Upper lobe of right lung (tissue), 1 donor: ENCODE measurements at places on chromosomes 1 and 21.

DNA sequence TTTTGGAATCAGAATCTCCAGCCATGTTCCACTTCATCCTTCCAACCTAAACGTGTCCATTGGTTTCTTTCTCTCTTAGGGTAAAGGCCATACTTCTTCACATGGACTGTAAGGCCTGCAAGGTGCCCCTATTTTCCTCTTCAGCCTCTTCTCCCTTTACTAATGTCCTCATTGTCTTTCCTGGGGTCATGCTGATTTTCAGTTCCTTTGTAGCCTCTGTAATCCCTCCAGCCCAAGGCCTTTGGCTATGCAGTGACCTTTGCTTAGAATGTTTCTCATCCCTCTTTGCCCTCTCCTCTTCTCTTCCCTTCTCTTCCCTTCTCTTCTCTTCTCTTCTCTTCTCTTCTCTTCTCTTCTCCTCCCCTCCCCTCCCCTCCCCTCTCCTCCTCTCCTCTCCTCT is 112.5 kb downstream of the SPATA46 start:
- H3K4me1 ChIP-seq: no peaks in the 10 kb centered on the region
- no peak for DNase-seq
- no peak overlapping the region for H3K4me3 ChIP-seq
- H3K27me3 ChIP-seq: no peaks in the 10 kb centered on the region

DNA sequence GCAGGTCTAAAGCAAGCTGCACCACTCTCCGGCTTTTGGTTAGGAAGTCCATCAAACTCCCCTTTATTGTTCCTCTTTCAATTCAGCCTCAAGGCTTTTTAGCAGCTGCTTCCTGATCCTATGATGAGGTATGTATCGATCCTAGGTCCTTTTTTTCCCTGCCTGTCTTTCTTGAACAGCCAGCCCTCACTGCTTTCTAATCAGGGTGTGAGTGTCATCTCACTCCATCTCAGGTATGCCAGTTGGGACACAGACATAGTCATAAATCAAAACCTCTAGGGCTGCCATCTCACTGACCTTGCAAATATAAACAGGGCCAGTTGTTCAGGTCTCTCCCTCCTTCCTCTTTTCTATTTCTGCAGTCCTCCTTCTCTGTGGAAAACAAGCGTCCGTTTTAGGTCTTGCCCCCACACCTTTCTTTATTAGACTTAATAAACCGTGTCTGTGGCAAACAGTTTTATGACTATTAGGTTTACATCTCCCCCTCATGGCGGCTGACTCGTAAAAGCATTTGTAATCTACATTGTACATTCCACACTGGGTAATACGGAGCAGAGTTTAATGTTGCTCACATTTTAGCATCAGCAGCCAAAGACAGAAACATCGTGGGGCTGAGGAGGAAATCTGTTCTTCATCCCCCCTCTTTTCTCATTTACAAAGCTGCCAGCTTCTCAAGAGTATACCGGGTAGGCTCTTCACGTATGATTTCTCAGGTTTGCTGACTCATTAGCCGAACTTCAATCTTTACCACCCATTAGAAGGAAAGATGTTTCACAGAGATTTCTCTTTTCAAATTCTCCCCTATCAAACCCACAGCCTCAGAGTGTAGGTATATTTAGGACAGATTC is 11.6 kb downstream of the STYXL2 start:
- no peak overlapping the region for H3K27ac ChIP-seq
- H3K4me3 ChIP-seq: no peak overlapping the region
- H3K36me3 ChIP-seq: no peaks in the 10 kb centered on the region
- no peaks in the 10 kb centered on the region for H3K4me1 ChIP-seq
- H3K27me3 ChIP-seq: no peaks in the 10 kb centered on the region

DNA sequence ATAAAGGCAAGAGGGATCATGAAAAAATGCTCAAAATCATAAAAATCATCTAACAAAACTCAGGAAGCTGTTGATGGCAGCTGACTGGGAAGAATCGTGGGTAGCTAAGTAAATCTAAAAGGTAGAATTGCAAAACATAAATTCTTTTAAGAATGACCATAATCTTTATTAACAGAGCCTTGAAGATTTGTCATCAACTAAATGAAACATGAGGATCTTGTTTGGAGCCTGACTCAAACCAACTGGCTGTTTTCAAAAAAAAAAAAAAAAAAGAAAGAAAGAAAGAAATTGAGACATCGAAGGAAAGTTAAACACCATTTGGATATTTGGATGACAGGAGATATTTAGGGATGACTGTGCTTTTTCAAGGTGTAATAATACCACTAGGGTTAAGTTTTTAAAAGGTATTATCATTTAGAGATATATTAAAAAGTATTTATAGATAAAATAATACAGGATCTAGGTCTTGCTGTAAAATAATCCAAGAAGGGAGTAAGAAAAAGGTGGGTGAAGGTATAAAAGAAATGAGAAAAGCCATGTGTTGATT is 48.6 kb downstream of the CD34 start:
- no peaks in the 10 kb centered on the region for H3K27me3 ChIP-seq
- DNase-seq: no peak
- no peak overlapping the region for H3K27ac ChIP-seq
- H3K36me3 ChIP-seq: peaks cover 27% of the 10 kb centered on the region
- no peak overlapping the region for H3K4me3 ChIP-seq
- H3K4me1 ChIP-seq: peaks cover 65% of the 10 kb centered on the region

DNA sequence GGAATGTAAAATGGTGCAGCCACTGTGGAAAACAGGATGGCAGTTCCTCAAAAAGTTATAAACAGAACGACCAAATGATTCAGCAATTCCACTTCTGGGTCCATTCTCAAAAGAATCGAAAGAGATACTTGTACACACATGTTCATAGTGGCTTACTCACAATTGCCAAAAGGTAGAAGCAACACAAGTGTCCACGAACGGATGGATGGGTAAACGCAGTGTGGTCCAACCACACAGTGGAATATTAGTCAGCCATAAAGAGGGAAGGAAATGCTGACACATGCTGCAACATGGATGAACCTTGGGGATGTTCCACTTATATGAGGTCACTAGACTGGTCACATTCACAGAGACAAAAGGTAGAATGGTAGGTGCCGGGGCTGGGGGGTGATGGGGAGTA is 5.3 kb downstream of the KRTAP10-1 start:
- H3K27me3 ChIP-seq: no peaks in the 10 kb centered on the region
- no peaks in the 10 kb centered on the region for H3K36me3 ChIP-seq
- H3K4me3 ChIP-seq: no peak overlapping the region
- H3K27ac ChIP-seq: no peak overlapping the region
- no peaks in the 10 kb centered on the region for H3K4me1 ChIP-seq

DNA sequence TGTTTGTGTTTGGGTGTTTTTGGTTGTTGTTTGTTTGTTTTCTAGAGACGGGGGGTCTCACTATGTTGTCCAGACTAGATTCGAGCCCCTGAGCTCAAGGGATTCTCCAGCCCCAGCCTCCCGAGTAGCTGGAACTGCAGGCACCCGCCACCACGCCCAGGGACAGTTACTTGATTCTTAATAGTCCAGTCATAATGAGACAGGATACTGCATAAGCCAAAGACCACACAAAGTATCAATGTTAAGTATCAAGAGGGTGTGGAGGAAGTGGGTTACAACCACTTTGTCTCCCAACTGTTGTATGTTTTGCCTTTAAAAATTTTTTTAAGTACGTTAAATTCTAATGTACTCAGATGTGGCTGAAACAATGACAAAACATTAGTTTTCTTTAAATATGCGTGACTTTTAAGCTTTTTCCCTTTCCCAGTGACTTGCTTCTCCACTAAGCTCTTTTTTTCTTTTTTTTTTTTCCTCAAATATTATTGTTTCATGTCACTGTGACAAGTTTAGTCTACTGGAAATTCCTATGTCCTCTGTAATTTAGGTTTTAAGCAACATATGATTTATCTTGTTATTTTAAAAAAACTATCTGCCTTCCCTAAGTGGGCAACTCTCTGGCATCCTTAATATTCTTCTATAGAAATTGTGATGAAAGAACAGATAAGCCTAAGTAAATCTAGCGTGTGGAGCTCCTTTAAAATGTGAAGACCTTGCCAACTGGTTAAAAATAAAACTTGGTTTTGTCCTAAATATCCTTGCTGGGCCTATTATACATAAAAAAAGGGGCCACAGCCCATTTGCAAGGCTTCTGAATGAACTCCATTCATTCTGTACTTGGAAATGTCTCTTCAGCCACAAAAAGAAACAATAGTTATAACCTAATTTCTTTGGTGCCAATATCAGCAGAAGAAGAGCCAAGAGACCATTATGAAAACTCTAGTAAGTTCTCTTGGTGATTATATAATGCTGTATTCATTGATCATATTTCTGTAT is 56.2 kb upstream of the DPH5 start:
- H3K36me3 ChIP-seq: no peaks in the 10 kb centered on the region
- no peaks in the 10 kb centered on the region for H3K4me1 ChIP-seq
- H3K27me3 ChIP-seq: no peaks in the 10 kb centered on the region
- H3K27ac ChIP-seq: no peak overlapping the region
- no peak for DNase-seq

- DNase-seq: no peak
- H3K27me3 ChIP-seq: no peaks in the 10 kb centered on the region
- no peaks in the 10 kb centered on the region for H3K36me3 ChIP-seq
- H3K27ac ChIP-seq: no peak overlapping the region
- H3K4me1 ChIP-seq: no peaks in the 10 kb centered on the region
- H3K4me3 ChIP-seq: no peak overlapping the region
Observed at GRCh38 chr1:5119366-5120234, 465.2 kb downstream of the AJAP1 start.

DNA sequence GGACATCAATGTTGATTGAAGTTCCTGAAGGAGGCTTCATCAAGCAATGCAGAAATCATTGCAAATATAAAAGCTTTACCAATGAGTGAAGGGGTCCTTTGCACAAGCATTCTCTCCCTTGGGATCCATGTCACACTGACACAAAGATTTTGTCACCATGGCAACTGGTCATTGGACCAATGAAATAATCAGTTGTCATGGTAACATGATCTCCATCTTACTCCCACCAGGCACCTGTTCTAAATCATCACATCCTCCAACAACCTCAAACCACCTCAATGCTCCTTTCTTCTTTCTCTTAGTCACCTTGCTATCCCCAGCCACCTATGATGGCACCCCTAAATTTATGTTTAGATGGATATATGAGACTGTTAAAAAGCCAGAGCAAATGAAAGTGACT is 13.5 kb upstream of the FOXJ3 start:
- no peaks in the 10 kb centered on the region for H3K4me1 ChIP-seq
- H3K36me3 ChIP-seq: no peaks in the 10 kb centered on the region
- DNase-seq: no peak
- H3K27me3 ChIP-seq: peaks cover 13% of the 10 kb centered on the region
- H3K4me3 ChIP-seq: no peak overlapping the region

GRCh38 chr1:27021354-27022031 is 8.8 kb upstream of the TENT5B start:
- H3K36me3 ChIP-seq: no peaks in the 10 kb centered on the region
- H3K27ac ChIP-seq: no peak overlapping the region

GRCh38 chr1:91757763-91758460 is 128.0 kb downstream of the TGFBR3 start:
- no peak overlapping the region for H3K4me3 ChIP-seq
- H3K36me3 ChIP-seq: no peaks in the 10 kb centered on the region

DNA sequence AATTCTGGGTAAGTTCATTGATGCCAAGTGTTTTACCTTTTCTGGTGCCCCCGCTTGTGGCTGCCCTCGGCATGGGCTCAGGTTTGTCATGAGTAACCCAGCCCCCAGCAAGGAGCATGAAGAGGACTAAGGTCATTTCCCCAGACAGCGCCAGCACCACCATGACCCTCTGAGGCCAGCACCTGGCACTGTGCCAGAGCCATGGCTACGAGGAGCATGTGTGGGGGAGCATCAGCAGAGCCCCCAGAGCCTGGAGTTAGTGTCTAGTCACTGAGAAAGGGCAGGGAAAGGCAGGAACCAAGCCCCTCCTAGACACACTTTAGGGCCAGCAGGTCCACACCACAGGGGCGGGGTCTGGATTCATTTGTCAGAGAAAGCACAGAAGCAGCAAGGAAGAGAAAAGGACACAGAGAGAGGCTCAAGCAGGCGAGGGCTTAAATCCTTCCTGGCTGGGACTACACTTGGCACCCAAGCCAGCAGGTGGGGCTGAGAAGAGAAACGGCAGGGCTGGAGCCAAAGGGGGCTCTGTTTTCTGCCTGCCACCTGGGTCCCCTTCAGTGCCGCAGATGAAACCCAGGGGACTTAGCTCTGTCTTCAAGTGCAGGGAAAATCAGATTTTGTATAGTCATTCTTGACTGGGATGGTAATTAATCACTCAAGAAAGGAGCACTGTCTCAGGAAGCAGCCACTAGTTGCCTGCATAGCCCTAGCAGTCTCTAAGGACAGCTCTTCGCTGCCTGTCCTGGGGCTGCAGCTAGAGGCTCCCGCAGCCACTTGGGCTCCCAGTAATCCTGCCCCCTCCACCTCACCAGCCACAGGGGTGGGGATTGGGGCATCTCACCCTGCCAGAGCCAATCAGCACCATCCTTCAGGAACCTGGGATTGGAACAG is 79.6 kb upstream of the ZC3H12A start:
- no peak overlapping the region for H3K27ac ChIP-seq
- H3K27me3 ChIP-seq: peaks cover 23% of the 10 kb centered on the region
- no peaks in the 10 kb centered on the region for H3K36me3 ChIP-seq
- H3K4me3 ChIP-seq: no peak overlapping the region
- H3K4me1 ChIP-seq: no peaks in the 10 kb centered on the region

DNA sequence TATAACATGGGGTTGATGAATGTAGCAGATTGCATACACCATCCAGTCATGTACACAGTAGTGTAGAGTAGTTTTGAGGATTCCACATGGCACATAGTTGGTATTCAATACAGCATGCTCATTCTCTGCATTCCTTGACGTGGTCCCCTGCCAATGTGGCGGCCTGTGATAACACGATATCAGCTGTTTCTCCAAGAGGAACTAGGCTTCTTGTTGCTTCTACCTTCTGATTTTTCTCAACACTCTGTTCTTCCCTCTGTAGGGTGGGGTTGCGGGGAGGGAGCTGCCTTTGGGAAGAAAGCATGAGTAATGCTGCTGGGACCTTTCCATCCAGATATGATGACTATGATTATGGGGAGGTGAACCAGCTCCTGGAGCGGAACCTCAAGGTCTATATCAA is 19.4 kb downstream of the SESN2 start:
- H3K27ac ChIP-seq: no peak overlapping the region
- peaks cover 14% of the 10 kb centered on the region for H3K4me1 ChIP-seq
- H3K4me3 ChIP-seq: no peak overlapping the region
- H3K36me3 ChIP-seq: peaks cover 86% of the 10 kb centered on the region
- DNase-seq: no peak
- no peaks in the 10 kb centered on the region for H3K27me3 ChIP-seq

- no peak overlapping the region for H3K4me3 ChIP-seq
- no peaks in the 10 kb centered on the region for H3K36me3 ChIP-seq
- no peaks in the 10 kb centered on the region for H3K27me3 ChIP-seq
- no peak overlapping the region for H3K27ac ChIP-seq
Observed at GRCh38 chr1:225691377-225691776, 38.5 kb upstream of the ENAH start.

- H3K27me3 ChIP-seq: no peaks in the 10 kb centered on the region
- no peak overlapping the region for H3K27ac ChIP-seq
- H3K4me1 ChIP-seq: no peaks in the 10 kb centered on the region
- no peak for DNase-seq
- H3K36me3 ChIP-seq: no peaks in the 10 kb centered on the region
Observed at GRCh38 chr1:73903092-73903491, 294.9 kb downstream of the LRRIQ3 start.

- H3K27ac ChIP-seq: no peak overlapping the region
- no peak overlapping the region for H3K4me3 ChIP-seq
- no peaks in the 10 kb centered on the region for H3K27me3 ChIP-seq
- H3K4me1 ChIP-seq: peaks cover 6% of the 10 kb centered on the region
Observed at GRCh38 chr1:171113382-171113781, 22.7 kb downstream of the FMO3 start.
